ENCODE measurements at places on chromosomes 5 and 9. TPM values are rescaled to one million over a fixed set of nuclear protein-coding genes. Genes with fewer than 3 reads are reported as not detected.

GRCh38 chr5:113487781-113488644, at the start of gene MCC:
Gene MCC, minus strand, starts transcription at chr5:113488453.
- DNase-seq = no peak

- DNase-seq = no peak
Observed at GRCh38 chr9:93111371-93112115, 15.5 kb downstream of the CARD19 start.

DNA sequence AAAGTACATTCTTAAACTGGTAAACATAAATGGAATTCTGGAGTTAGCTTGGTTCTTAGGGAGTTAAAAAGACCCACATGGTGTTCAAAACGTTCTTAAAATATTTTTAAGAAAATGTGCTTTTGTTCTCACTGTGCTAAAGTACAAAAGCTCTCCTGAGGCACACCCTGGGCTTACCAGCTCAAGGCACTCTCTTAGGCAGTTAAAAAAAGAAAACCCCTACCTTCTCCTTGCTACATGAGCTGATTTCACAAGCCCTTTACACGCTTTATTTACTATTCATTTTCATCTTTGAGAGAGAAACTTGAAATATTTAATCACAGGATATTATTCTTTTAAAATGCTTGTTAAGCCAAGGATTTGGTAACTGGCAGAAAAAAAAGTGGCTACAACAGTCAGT, 723.3 kb upstream of the GRAMD2B start:
- DNase-seq = no peak

DNA sequence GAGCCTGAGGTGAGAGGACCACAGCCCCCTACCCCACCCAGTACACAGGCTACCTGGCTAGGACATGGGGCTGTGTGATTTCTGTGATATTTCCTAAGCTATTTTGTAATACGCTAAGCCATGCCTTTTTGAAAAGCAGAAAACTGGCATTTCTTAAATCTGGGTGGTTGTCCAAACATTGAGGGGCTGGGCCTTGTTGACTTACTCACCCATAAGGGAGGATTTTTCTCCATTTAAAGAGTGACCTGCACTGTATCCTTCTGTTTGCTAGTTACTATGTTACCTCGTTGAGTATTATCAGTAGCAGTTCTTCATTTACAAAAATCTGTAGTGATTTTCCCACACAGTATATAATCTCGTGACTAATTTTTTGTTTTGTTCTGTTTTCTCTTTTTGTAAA, 117.5 kb upstream of the OTULINL start:
- DNase-seq = no peak

DNA sequence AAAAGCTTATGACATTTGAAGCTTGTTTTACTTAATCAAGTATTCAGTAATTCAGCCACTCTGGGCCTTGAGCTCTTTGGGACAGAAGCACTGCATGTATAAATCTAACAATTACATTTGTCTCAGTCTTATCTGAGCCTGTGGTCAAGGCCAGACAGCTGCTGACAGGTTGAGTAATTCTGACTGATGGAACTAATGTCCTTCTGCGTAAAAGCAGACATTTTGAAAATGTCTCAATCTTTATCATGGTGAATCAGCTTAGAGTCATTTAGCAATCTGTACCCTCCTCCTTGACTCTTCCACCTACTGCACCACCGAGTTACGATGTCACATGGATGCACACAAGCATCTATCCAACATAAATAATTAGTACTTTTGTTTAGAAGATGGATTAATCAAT, 400.0 kb downstream of the ARRDC3 start:
- DNase-seq = no peak

DNA sequence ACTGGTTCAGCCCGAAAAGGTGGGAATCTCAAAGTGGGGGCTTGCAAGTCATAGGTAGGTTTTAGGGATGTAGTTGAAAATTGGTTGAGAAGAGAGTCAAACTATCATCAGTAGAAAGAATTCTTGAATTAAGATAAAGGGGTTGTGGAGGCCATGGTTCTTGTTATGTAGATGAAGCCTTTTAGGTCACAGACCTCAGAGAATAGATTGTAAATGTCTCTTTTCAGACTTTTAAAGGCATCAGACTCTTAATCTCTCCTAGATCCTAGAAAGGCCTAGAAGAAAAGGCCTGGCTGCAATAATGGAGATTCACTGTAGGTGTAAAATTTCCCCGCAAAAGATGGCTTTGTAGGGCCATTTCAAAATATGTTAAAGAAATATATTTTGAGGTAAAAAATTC, 96.4 kb downstream of the PSAT1 start:
- DNase-seq = no peak

GRCh38 chr5:62299600-62299999, 6.4 kb upstream of the KIF2A start:
- no peak for DNase-seq

GRCh38 chr5:2729189-2729588, 22.3 kb downstream of the IRX2 start:
- DNase-seq = no peak

GRCh38 chr5:60163762-60164161, 270.2 kb upstream of the PDE4D start:
- DNase-seq = no peak

Gene CCDC171
- 0.58 TPM for total RNA-seq

Gene IFNE
- 0.39 TPM for total RNA-seq

Gene ZNF622
- 28.2 TPM for total RNA-seq

Measured in glomerular endothelial cell (primary cell).